ENCODE measurements at places on chromosomes 11 and 22. TPM values are rescaled to one million over a fixed set of nuclear protein-coding genes. Genes with fewer than 3 reads are reported as not detected.

GRCh38 chr22:47112582-47112965 lies 350.1 kb downstream of the TBC1D22A start:
- H3K4me1 ChIP-seq: no peaks in the 10 kb centered on the region
- no peak overlapping the region for H3K27ac ChIP-seq
- no peak for DNase-seq
- H3K27me3 ChIP-seq: no peaks in the 10 kb centered on the region
- H3K36me3 ChIP-seq: peaks cover 23% of the 10 kb centered on the region

DNA sequence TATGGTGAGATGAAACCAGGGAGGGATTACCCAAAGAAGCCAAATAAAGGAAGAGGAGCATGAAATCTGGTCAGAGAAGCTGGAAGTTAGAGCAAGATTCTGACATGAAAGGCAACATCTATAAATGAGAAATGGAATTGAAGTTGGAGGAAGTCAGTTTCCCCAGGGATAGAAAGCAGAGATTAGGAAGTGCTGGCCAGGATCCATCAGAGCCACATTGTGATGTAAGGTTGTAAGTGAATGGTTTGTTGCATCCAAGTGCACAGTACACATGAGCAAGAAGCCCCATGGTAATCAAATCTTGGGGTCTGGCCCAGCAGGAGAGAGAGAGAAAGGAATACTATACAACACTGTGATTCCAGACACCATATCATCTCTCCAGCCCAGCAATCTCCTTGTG lies 6.6 kb upstream of the NLRP10 start:
- H3K27ac ChIP-seq: no peak overlapping the region
- H3K4me1 ChIP-seq: no peaks in the 10 kb centered on the region
- DNase-seq: no peak
- H3K4me3 ChIP-seq: no peak overlapping the region
- H3K27me3 ChIP-seq: no peaks in the 10 kb centered on the region

DNA sequence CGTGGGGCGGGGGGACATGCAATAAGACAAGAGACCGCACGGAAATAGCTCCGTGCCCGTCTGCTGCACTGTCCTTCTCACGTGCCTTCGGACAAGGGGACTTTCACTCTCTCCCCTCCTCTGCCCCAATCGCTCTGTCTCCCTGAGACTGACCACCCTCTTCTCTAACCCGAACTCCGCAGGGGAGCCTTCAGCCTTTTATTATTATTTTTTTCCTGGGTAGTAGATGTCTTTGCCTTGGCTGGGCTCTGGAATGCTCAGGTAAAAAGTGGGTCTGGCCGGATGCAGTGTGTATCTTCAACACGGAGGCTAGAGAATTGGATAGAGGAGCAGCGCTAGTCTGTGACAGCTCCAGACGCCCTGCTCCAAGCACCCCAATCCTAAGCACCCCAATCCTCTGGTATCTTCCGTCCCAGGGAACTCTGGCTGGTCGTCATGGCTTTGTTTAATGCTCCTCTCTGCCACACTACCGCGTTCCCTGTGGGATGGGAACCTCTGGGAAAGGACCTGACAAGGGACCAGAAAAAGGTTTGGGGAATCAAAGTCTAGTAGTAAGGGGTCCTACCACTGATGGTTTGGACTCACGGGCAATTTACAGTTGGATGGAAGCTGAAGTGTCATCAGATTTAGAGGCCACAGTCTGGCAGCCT lies 25.1 kb upstream of the ROBO3 start:
- H3K4me1 ChIP-seq: peaks cover 25% of the 10 kb centered on the region
- H3K36me3 ChIP-seq: no peaks in the 10 kb centered on the region
- no peak overlapping the region for H3K27ac ChIP-seq
- H3K4me3 ChIP-seq: no peak overlapping the region
- H3K27me3 ChIP-seq: peaks cover 79% of the 10 kb centered on the region

DNA sequence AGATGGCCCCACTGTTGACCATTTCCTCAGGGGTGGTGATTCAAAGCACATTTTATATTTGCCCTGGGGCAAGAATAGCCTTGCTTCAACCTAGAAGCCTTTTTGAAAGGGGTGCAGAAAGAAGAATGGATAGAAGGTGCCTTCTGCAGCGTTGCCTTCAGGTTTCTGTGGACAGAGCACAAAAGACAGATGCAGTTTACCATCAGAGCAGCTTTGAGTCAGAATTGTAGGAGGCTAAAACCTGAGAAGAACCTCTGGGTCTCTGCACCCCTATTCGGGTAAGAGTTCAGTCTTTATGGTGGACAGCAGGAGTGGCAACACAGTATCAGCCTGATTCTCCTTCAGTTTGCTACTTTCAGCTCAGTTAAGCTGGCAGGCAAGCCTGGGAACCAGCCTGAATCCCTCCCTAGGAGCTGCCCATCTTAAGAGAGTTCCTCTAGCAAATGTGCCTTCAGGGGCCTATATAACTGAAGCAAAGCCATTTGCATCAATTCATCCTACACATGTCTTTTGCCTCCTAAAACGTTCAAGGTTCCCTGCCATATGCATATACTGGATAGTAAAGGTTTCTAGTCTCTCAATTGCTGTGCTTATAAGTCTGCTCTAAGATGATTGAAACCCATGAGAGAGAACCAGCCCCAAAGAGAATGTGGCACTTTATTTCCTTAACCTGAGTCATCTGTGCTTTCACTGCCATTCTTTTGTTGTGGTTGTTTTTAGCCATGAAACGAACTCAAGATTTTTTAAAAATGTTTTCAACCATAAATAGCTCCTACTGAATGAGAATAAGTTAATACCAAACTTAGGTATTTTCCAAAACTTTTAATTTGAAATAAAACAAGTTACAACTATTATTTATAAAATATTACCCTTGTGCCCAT lies 123.0 kb downstream of the TRIM44 start:
- H3K36me3 ChIP-seq: no peaks in the 10 kb centered on the region
- H3K4me3 ChIP-seq: no peak overlapping the region
- DNase-seq: no peak
- peaks cover 5% of the 10 kb centered on the region for H3K4me1 ChIP-seq

DNA sequence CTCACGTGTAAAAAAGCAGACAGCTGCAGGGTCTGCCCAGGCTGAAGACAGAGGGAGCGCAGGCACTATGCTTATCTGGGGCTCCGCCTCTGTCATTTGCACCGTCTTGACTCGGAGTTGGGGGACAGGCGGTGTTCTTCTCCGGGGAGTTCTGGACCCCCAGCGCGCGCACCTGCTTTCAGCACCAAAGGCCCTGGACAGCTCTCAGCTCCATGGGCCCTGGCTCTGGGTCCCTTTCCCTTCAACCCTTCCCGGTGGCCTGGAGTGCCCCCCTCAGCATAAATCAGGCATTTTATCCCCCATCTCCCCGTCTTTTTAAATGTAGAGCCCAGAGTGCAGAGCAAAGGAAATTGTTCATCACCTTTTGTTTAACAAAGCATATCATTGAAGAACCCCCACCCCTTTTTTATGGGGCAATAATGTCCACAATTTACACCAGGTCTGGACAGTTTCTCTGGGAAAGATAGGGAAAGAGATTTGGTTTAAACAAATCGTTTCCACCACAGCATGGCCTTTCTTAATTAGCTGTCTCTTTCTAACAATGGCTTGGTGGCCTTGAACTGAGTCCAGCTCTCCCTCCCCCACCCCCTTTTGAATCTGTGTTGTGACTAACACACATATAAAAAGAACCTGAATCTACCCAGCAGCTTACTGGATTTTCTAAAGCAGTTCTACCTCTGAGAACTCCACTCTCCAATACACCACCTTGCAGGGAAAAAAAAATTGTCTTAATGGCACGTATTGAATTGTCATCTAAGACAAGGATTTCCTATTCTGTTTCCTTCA lies 1.7 kb downstream of the SEZ6L start:
- H3K4me3 ChIP-seq: no peak overlapping the region
- no peak overlapping the region for H3K27ac ChIP-seq
- H3K36me3 ChIP-seq: no peaks in the 10 kb centered on the region
- H3K4me1 ChIP-seq: peaks cover 4% of the 10 kb centered on the region
- H3K27me3 ChIP-seq: peaks cover 45% of the 10 kb centered on the region
- DNase-seq: no peak

GRCh38 chr22:22721681-22722354 lies 77.4 kb downstream of the GGTLC2 start:
- H3K4me3 ChIP-seq: no peak overlapping the region
- peaks cover 21% of the 10 kb centered on the region for H3K4me1 ChIP-seq
- H3K27me3 ChIP-seq: no peaks in the 10 kb centered on the region
- no peaks in the 10 kb centered on the region for H3K36me3 ChIP-seq
- peak; percentile 6 for DNase-seq
- no peak overlapping the region for H3K27ac ChIP-seq

- no peaks in the 10 kb centered on the region for H3K27me3 ChIP-seq
- peak overlapping the region; percentile 93 for H3K4me3 ChIP-seq
- H3K36me3 ChIP-seq: peaks cover 4% of the 10 kb centered on the region
- DNase-seq: no peak
Measured at GRCh38 chr11:44565953-44566949, 788 bp downstream of the CD82 start.

- peak overlapping the region; percentile 83 for H3K4me3 ChIP-seq
- peaks cover 11% of the 10 kb centered on the region for H3K36me3 ChIP-seq
- peaks cover 24% of the 10 kb centered on the region for H3K4me1 ChIP-seq
- DNase-seq: peak; percentile 40
- H3K27ac ChIP-seq: peak overlapping the region; percentile 81
- peaks cover 20% of the 10 kb centered on the region for H3K27me3 ChIP-seq
Measured at GRCh38 chr11:103091064-103091800, 728 bp downstream of the DCUN1D5 start.

- H3K27ac ChIP-seq: peak overlapping the region; percentile 79
- peaks cover 30% of the 10 kb centered on the region for H3K4me1 ChIP-seq
- H3K36me3 ChIP-seq: peaks cover 13% of the 10 kb centered on the region
- H3K27me3 ChIP-seq: no peaks in the 10 kb centered on the region
- H3K4me3 ChIP-seq: peak overlapping the region; percentile 96
- DNase-seq: peak; percentile 75
Measured at GRCh38 chr22:41833369-41834004, 582 bp downstream of the SREBF2 start.

GRCh38 chr11:17298302-17298701 lies 21.8 kb downstream of the NUCB2 start:
- H3K4me1 ChIP-seq: no peaks in the 10 kb centered on the region
- H3K36me3 ChIP-seq: peaks cover 21% of the 10 kb centered on the region
- H3K4me3 ChIP-seq: no peak overlapping the region
- H3K27me3 ChIP-seq: no peaks in the 10 kb centered on the region

DNA sequence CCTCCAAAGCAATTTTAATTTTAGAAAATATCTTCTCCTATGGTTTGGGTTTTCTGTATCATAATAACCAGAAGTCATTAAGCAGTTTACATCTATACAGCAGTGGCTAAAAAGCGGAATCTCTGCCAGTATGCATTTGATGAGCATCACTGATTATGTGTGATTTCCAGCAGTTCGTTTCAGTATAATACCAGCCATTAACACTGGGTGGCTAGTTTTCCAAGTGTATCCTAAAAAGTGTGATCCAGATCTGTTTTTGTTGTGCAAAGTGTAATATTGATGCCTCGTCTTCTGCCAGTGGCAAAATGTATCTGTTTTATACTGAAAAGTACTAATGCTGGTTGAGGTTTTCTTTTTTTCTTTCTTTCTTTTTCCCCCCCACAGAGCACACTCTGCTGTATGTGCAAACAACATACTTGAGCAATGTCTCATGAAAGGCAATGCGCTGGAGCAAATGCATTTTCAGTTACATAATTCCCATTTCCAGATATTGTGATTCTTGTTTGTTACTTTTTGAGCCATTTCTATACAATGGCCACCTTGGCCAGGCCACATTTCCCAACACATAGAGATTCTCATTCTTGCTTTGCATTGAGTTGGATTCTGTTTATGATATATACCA lies 64.2 kb downstream of the SLC36A4 start:
- no peaks in the 10 kb centered on the region for H3K36me3 ChIP-seq
- no peak overlapping the region for H3K27ac ChIP-seq
- DNase-seq: no peak
- no peaks in the 10 kb centered on the region for H3K4me1 ChIP-seq
- H3K27me3 ChIP-seq: no peaks in the 10 kb centered on the region

DNA sequence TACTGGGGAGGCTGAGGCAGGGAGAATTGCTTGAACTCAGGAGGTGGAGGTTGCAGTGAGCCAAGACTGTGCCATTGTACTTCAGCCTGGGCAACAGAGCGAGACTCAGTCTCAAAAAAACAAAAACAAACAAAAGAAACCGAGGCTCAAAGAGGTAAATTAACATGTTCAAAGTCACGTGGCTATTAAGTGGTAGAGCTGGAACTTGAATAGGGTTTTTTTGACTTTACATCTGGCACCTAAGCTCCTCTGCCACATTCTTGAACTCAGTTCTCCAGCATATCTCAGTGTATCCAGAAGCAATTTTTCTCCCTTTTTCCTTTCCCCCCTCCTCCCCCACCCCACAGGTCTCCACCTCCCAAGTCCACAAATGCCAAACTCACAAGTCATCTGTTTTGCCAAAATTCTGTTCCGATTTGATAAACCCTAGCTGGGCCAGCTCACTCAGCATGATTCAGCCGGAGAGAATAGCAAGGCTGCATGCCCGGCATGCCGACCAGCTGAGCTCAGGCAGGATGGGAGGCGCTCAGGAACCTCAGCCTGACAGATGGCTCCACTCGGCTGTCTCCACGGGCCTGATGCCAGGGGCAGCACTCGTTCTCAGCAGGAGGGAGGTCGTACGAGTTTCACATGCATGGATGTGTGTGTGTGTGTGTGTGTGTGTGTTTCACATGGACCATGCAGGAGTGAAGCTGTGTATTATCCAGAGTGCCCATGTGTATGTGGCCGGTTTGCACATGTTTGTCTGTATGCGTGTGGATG lies 63.2 kb upstream of the RRAS2 start:
- no peak for DNase-seq
- no peak overlapping the region for H3K27ac ChIP-seq
- H3K36me3 ChIP-seq: no peaks in the 10 kb centered on the region
- no peaks in the 10 kb centered on the region for H3K27me3 ChIP-seq
- H3K4me1 ChIP-seq: no peaks in the 10 kb centered on the region

DNA sequence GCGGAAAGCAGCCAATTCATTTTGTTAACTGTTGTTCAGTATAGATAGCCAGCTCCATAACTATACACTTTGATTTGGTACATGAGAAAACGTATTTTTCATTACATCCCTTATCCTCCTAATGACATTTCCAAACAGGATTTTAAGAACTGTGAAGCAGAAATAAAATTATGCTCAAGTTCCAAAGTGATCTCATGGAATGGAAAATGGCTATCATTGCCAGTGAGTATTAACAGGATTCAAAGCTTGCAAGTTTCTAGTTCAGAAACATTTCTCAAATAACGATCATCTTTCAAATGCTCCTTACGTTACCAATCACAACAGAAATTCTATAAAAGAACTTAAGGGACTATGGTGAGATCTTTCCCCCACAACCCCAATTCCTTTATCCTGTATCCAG lies 53.7 kb downstream of the CADM1 start:
- no peaks in the 10 kb centered on the region for H3K27me3 ChIP-seq
- DNase-seq: no peak
- H3K4me3 ChIP-seq: no peak overlapping the region
- no peaks in the 10 kb centered on the region for H3K36me3 ChIP-seq
- H3K4me1 ChIP-seq: no peaks in the 10 kb centered on the region

GRCh38 chr22:36874736-36875135 lies 13.9 kb downstream of the NCF4 start:
- no peak for DNase-seq
- no peak overlapping the region for H3K27ac ChIP-seq

CASP5 gene
- total RNA-seq: not detected

CAT gene
- total RNA-seq: 9.8 TPM

RASSF10 gene
- not detected for total RNA-seq

MS4A3 gene
- not detected for total RNA-seq

GRM5 gene
- total RNA-seq: not detected

DERL3 gene
- 0.66 TPM for total RNA-seq

MS4A1 gene
- 0.82 TPM for total RNA-seq

Data from CD4-positive, alpha-beta T cell (primary cell).